ENCODE measurements at places on chromosomes 3 and 15.

DNA sequence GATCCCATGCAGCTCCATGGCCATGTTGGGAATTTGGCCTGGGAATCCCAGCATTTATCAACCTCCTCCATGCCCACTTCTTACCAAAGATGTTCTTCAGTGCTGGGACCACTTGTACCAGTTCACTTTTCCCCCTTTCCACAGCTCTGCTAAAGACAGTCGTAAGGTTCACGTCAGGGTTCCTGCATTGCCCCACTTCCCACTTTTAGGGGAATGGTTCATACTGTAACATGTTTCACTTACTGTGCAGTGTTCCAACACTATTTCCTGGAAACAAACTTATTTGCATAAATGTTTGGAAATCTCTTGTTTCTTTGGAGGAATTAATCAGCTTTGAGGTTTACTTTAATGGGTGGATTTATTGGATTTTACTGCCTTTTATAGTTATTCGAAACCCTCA is 17.0 kb downstream of the APH1B start:
- no peak for DNase-seq

- DNase-seq, result no peak
Measured at GRCh38 chr3:50924638-50925037, 249.9 kb downstream of the DOCK3 start.

DNA sequence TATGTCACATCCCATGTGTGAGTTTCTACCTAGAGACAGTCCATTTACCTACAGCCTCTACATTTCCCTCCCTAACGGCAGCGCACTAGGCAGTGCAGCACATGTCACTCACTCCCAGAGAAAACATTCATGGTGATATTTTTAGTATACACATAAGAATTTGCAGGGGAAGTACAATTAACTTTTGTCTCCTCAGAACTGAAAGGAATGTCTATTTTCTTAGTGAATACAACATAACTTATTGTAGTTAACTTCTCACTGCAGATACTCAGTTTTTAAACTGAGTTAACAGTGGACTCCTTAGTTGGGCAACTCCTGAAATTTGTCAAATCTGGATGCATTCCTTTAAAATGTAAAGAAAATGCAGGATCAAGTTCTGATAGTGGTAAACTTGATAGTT is 4.5 kb upstream of the ZBTB47 start:
- no peak for DNase-seq

- no peak for DNase-seq
Measured at GRCh38 chr15:81504170-81504905, 130.3 kb upstream of the TMC3 start.

- DNase-seq, result no peak
Measured at GRCh38 chr15:47339800-47340570, 377.3 kb upstream of the SEMA6D start.

DNA sequence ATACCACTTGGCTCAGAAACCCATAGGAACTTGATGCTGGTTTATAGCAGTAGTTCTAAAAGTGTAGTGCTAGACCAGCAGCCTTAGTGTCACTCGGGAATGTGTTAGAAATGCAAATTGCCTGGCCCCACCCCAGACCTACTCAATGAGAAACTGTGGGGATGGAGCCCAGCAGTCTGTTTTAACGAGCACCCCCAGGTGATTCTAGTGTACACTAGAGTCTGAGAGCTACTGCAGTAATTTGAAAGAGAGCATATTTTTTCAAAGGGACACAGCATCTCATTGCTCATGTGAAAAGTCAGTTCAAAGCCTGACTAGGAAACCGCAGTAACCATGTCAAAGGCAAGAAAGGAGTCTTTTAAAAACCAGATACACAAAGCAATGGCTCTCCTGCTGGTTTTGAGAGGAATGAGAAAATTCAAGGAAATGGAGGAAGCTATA is 313.4 kb downstream of the SQOR start:
- no peak for DNase-seq

DNA sequence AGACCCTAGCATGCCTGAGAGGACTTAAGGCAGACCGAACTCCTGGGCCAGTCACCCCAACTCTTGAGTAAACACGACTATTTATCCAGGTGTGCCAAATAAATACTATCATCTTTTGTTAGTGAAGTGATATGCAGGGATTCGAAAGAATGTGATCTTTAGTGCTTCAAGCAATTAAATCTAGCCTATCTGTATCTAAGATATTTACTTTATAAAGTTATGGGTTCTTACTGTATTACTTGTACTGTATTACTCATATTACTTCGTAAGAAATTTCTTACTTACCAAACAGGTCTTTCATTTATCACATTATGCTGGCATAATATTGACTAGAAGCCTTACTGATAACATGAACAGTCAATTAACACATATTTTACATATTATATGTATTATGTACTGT is 211.6 kb upstream of the NECTIN3 start:
- DNase-seq, result no peak

GRCh38 chr3:5994651-5995050 is 807.1 kb downstream of the EDEM1 start:
- no peak for DNase-seq

DNA sequence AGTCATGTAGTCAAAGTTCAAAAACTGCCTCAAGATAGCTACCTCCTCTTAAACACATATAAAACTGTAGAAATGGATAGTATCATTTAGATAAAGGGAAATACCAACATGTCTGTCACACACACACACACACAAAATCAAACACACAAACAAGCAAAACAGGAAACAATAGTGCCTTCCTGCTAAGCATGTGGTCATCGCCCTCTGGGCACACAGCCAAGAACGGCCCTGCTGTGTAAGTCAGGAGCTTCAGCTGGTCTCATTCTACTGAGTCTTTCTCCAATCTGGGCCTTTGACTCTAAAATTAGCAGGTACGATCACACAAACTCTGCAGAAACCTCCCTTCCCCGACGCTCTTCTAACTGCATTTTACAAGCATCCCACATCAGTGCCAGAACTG is 272.2 kb upstream of the CHRNA7 start:
- no peak for DNase-seq

GRCh38 chr15:77548589-77549557 is 83.8 kb downstream of the LINGO1 start:
- no peak for DNase-seq

GRCh38 chr3:100852840-100853239 is 140.4 kb downstream of the ABI3BP start:
- no peak for DNase-seq

- DNase-seq, result no peak
Measured at GRCh38 chr3:144652573-144652972, 681.0 kb downstream of the DIPK2A start.

DNA sequence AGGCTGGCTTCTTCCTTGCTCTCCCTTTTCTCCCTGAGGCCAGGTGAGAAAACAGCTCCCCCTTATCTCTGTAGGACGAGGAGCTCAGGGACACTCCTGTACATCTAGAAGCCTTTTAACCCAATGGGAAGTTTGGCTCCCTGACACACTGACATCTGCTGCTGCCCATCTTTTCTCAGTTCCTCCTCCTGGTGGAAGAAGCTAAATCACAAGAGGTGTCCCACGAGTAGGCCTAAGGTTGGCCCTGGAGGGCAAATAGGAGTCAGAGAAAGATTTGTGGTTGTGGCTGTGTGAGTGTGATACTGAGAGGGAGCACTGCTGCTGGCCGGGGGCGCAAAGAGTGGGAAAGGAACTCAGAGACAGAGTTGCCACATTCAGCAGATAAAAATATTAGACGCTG is 49.5 kb downstream of the ARHGAP31 start:
- DNase-seq, result no peak

DNA sequence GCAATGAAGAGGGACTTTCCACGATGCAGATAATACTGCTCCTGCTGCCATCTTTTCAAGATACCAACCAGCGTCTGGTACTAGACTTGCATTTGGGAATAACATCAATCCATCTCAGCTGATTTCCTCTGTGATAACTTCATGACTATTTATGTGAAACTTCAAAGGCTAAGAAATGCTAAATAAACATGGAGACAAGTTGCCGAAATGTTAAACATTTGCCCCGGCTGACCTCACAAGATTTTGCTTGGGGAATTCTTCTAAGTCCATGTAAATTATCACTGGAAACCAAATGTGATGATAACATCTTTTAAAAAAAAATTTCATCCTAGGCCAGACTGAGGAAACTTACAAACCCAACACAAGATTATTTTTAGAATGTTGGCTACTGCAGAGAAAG is 185.8 kb upstream of the PRICKLE2 start:
- DNase-seq, result no peak

GRCh38 chr3:173799060-173799816 is 401.7 kb downstream of the NLGN1 start:
- no peak for DNase-seq

DNA sequence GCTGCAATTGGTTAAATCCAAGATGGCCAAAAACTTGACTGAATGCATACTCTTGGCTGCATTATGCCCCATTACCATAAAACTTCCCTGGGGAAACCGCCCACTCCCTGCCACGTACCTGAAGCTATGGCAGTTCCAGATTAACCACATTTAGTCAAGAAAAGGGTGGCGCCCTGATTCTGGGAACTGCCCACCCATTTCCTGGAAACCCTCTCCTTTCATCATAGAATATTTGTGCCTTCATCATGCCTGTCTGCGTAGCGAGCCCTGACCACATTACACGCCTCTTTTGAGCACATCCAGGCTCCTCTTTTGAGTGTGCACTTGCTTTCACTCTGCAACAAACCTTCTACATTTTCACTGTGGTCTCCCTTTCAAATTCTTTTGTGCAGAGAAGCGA is 5.2 kb downstream of the LINS1 start:
- peak; percentile 79 for DNase-seq

- no peak for DNase-seq
Measured at GRCh38 chr3:151690645-151691044, 43.1 kb upstream of the AADACL2 start.

DNA sequence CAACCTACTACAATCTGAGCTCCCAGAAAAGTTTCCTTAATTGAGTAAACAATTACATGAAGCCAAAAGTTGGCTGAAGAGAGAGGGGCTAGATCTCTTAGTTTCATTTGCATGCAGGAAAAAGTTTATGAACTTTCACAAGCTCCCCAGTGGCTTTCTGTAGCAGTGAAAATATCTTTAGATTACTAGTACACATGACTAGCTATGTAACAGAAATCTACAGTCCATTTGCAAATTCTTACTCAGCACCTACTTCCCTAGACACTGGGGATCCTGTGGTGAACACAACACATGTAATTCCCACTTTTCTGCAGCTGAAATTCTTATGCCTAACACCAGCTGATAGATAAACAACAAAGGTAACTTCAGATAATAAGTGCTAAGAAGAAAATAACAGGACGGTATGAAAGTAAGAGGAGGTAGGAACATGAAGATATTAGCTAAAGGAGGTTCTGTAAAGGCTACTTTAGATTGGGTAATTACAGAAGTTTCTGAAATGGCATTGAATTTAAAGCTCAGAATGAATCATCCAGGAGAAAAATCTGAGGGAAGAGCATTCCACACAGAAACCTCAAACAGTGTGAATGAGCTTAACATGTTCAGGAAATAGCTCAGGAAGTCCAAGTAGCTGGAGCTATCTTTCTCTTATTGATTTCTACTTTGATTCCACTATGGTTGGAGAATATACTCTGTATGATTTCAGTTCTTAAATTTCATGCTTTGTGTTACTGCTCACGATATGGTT is 204.8 kb downstream of the MAGI1 start:
- no peak for DNase-seq

GRCh38 chr3:31724651-31725050 is 191.9 kb downstream of the STT3B start:
- no peak for DNase-seq

GRCh38 chr3:127422663-127423375 is 135.0 kb upstream of the PRR20G start:
- DNase-seq, result no peak

DNA sequence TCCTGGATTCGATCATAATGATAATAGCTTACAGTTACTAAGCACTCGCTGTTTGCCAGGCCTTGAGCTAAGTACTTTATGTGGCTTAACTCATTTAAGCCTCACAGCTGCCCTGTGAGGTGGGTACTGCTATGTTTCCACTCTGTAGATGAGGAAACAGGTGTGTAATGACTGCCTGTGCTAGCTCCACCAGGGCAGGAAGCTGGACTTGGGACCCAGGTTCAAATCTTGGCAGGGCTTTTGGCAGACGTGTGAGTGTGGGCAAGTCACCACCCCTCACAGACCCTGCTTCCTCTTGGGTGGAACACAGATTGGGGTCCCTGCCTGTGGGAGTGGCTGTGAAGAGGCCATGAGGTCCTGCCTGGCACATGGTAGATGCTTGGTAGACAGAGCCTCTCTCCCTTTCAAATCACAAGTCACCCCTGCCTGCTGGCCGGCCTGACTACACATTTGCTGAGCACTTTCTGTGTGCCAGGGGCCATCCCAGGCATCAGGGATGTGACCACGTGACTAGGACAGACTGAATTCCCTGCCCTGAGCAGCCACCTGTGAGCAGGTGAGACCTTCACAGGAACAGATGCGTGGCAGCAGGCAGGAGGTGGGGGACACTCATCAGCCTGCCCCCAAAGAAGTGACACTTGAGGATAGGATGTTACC is 3.7 kb downstream of the EFCC1 start:
- DNase-seq, result no peak

- no peak for DNase-seq
Measured at GRCh38 chr15:62059108-62059815, 985 bp downstream of the VPS13C start.

DNA sequence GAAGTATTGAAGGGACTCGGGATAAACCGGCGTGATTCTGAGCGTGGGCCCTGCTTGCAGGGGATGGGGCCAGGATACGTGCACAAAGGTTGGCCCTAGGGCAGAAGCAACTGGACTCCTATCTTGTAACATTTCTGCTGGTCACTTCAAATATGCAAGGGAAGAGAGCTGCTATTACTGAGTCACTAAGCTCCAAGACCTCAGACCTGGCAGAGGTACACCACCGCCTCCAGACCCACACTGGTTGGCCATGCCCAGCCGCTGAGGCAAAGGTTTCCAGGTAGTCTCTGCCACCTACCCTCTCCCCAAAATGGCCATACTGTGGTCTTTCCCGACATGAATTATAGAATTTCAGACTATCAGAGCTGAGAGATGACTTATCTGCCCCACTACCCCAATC is 13.4 kb upstream of the STRA6 start:
- DNase-seq, result no peak

GRCh38 chr3:181134873-181135272 is 145.3 kb upstream of the DNAJC19 start:
- no peak for DNase-seq

GRCh38 chr3:187382609-187383151 is 14.5 kb downstream of the RTP4 start:
- DNase-seq, result no peak

DNA sequence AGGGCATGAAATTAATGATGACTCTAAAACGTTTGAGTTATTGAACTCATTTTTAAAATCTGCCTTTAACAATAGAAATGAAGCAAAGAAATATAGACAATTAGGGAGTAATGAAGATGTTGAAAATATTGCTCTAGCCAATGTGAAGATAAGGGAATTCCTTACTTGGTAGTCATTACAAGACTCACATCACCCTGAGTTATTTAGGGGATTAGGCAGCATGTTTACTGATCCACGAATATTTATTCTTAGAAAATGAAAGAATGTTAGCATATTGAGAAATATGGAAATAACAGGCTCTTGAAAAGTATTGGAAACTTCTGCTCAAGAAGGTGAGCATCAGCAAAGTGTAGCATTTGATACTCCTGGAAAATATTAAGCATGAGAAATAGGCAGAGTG is 398.1 kb upstream of the ARPP21 start:
- no peak for DNase-seq

- DNase-seq, result no peak
Measured at GRCh38 chr15:101139986-101140696, 111.7 kb downstream of the CHSY1 start.

- no peak for DNase-seq
Measured at GRCh38 chr15:26555898-26556297, 217.0 kb downstream of the GABRB3 start.
